ENCODE measurements at places on chromosomes 6 and 20.

DNA sequence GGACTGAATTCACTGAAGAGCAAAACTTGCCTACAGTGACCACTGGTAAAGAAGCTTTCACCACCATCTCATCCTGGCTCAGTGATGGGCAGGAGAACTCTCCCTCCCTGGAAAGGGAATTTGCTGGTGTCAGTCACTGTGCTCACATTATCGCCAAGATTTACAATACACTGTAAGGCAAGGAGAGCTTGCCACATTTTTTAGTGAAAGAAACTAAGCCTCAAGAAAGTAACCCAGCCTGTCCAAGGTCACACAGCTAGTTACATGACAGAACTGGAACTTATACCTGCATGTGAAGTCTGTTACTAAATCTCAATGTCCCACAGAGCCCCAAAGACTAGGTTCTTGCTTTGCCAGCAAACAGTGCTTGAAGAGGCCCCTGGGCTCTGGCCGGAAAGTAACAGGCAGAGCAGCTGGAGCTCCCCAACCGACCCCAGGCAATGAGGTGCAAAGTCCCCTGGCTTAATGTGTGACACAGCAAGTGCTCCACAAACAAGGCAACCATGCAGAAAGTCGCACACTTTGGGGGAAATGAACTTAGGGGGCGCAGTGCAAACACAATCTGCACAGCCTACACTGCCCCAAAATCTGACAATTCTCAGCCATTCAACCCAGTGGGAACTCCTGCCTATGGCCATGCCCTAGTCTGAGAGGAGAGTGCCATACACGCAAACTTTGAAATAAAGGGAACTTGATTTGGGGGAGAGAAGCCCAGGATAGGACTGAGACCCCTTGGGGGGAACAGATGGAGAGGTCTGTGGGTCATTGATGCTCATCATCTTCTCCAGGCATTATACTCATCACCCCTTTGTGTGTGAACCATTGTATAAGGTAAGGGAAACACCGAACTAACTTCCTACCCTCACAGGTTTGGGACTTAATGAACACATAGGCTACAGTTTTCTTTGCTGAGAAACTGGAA is 1.9 kb downstream of the BCL2L1 start:
- DNase-seq, result no peak

DNA sequence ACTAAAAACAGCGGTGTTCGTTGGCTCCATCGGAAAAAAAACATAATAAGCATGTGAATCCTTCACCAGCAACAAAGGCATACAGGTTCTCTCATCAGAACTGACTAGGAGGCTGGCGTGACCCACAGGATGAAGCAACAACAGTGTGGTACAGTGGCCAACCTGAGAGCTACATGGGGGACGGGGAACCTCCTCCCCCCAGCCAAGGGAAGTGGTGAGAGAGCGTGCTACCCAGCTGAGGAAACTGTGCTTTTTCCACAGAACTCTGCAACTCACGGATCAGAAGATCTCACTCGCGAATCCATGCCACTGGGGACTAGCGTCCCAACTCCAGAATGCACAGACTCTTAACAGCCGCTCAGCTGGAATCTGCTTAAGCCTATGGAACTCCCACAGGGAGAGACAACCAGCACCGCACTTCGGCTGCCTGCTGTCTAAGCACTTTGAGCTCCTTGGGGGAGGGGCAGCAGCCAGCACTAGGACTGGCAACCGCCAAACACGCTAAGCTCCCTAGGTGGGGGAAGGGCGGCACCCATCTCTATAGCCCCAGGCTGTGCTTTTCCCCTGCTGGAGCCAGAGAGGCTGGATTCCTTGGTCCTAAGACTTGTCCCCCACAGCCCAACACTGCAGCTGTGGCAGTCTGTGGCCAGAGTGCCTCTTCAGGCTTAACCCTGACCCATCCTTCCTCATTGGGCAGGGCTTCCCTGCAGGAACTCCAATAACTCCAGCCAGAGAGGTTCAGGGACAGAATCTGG is 538.3 kb upstream of the BTBD3 start:
- no peak for DNase-seq

GRCh38 chr6:17015551-17016381 is 86.1 kb upstream of the STMND1 start:
- DNase-seq, result peak; percentile 32

- DNase-seq, result no peak
Measured at GRCh38 chr6:120785459-120786086, 548.7 kb downstream of the TBC1D32 start.

DNA sequence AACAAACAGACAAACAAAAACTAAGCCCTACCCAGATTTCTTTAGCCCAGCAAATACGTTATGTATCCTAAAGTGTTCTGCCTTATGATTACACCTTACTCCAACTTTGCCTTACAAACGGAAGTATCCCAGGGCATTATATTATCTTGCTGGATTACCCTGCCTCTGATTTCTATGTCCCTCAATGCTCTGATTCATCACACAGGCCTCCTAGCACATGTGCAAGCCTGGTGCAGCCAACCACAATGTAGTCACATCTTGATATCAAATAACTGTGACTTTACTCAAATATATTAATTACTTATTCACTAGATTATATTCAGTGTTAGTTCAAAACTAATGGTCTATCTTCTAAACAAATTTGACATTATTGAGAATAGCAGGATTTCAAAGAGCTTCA is 598.6 kb downstream of the TBC1D32 start:
- no peak for DNase-seq

- no peak for DNase-seq
Measured at GRCh38 chr6:40804905-40805304, 217.7 kb upstream of the LRFN2 start.

DNA sequence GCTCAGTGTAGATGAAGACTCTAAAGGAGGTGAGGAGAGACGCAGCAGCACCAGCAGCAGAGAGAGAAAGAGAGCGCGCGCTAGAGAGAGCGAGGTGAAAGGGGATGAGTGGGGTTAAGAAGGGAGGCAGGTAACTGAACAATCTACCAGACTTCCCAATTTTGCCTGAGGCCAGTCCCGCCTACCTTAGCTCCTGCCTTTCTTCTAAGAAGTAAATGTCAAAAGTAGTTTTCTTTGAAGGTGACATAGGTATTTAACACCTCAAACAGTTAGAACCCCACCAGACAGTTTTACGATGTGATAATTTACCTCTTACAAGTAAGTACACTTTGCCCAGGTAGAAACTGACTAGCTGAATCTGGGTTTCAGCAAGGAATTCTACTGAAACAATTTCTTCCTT is 132.0 kb upstream of the EEF1E1 start:
- no peak for DNase-seq

DNA sequence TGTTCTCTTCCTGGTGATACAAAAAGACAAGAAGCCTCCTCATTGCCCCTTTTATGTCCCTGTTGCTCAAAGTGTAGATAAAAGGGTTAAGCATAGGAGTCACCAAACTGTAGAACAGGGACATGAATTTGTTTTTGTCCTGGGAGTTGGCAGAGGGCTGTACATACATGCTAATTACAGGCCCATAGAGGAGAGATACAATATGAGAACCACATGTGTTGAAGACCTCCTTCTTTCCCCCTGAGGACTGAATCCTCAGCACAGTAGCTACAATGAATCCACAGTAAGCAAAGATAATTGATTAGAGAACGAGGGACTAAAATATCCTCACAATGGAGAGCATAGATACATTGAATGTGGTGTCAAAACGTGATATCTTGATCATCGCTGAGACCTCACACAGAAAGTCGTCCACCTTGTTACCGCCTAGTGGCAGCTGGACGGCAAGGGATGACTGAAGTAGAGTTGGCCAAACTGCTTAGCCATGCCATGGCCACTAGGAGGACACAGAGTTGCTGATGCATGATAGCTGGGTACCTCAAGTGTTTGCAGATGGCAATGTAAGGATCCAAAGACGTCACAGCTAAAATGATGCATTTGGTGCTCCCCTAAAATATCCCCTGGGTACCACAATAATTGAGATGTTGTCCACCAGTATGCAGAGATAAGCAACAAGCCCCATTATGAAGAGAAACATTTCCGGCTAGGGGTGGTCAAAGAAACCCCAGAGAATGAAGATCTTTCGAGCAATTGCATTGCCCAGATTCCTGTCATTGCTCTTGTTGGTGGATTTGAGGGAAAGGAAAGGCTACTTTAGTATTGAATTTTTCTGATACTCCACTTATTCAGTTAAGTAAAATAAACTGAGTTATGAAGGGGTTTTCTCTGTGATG is 15.0 kb downstream of the OR2B3 start:
- DNase-seq, result peak; percentile 19

GRCh38 chr6:35017411-35018181 is 123.5 kb downstream of the TCP11 start:
- DNase-seq, result no peak

GRCh38 chr6:143677577-143677890 is 231 bp upstream of the PHACTR2 start:
- no peak for DNase-seq

- DNase-seq, result no peak
Measured at GRCh38 chr6:157264701-157265100, 58.6 kb downstream of the TMEM242 start.

DNA sequence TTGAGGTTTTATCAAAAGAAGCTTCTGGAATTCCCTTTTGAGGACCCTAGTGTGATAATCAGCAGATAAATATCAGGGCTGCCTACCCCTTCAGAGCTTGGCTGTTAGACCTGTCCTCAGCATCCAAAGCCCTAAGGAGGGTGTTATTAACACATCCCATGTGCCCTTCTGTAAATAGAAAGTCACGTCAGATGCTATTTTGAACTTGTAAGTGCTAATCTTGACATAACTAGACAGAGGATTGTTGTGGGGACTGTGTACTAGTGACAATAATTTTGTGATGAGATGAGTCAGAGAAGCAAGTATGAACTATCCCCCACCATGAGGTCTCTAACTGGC is 4.9 kb upstream of the LAMA4 start:
- no peak for DNase-seq

GRCh38 chr20:40410028-40410427 is 279.0 kb downstream of the MAFB start:
- DNase-seq, result no peak

GRCh38 chr6:127173156-127173940 is 54.9 kb downstream of the RSPO3 start:
- no peak for DNase-seq

DNA sequence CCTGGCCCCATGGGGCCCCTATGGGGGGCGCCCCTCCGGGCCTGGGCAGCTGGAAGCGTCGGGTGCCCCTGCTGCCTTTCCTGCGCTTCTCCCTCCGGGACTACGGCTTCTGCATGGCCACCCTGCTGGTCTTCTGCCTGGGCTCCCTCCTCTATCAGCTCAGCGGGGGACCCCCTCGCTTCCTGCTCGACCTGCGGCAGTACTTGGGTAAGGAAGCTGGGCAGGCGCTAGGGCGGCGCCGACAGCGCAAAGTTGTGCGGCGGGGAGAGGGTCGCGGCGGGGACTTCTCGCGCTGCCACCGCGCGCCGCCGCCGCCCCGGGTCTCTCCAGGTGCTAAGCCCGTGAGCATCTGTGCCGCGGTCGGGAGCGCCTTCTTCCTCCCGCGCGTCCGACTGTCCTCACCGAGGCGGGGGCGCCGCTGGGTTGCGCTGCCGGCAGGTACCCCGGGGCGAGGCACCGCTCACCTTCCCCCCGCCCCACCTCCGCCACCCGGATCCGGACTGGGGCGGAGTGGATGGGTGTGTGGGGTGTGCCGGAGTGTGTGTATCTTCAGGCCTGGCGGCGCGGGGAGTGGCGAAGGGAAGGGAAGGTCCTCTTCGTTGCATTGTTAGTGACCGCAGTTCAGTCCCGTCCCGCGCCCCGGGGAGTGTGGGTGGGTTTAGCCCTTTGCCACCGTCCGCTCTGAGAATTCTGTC is 788 bp downstream of the UST start:
- peak; percentile 41 for DNase-seq

GRCh38 chr6:72699159-72699558 is 77.3 kb downstream of the KCNQ5 start:
- DNase-seq, result peak; percentile 2

DNA sequence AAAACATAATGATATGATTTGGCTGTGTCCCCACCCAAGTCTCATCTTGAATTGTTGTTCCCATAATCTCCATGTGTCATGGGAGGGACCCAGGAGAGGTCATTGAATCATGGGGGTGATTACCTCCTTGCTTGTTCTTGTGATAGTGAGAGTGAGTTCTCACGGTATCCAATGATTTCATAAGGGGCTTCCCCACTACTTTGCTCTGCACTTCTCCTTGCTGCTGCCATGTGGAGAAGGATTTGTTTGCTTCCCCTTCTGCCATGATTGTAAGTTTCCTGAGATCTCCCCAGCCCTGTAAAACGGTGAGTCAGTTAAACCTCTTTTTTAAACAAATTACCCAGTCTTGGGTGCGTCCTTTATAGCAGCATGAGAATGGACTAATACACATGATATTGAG is 156.8 kb upstream of the PLCB4 start:
- peak; percentile 48 for DNase-seq

DNA sequence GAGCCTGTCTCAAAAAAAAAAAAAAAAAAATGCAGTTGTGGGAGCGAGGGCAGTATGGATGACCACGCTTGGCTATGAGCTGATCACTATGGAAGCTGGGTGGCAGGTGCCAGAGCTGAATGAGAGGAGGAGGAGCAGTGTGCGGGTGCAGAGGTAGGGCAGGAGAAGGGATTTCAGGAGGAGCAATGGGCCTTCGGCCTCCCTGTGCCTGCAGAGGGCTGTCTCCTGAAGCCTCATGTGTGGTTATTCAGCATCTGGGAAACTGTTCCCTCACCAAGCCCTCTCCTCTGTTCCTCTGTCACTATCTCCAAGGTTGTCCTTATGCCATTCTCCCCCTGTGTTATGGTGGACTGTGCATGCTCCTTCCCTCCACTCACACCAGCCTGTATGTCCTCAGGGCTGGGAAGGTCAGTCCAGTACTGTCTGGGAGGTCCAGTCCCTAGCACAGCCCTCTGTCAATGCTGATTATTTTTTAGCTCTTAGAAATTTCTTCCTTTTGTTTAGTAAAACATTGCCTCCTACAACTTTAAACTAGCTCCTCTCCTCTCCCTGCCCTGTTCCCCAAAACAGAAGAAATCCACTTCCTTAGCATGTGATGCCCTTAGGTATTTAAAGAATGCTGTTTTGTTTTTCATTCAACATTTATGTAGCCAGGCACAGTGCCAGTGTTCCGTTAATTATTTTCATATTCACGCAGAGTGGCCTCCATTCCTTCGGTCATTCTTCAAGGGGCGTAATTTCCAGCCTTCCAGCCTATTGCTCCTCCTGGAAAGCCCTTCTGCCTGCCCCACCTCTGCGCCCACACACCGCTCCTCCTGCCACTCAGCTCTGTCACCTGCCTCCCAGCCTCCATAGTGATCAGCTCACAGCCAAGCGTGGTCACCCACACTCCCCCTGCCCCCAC is 48.9 kb downstream of the CNBD2 start:
- no peak for DNase-seq

- DNase-seq, result peak; percentile 18
Measured at GRCh38 chr6:144413418-144413817, 128.3 kb downstream of the UTRN start.

DNA sequence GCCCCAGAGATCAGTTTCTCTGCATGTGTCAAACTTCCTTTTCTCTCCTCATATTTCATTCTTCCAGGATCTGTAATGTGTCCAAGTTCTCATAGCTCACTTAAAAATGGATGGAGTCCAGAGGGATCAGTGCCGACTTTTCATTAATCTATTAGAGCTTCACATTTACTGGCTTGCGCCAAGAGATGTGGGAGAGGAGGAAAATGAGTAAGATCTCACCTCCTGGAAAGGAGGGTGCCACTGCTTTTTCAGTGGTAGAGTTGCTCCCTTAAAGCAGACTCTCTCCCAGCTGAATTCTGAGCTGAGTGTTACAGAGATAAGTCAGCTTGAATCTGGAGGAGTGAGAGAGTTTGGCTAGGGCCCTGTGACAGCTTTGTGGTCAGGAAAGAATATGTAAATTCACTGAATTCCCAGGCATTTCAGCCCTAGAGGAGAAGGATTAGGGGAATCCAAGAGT is 175.9 kb downstream of the SOX4 start:
- DNase-seq, result no peak

- DNase-seq, result no peak
Measured at GRCh38 chr6:137490961-137491360, 3.2 kb downstream of the OLIG3 start.

Measured in suppressor macrophage treated with lipopolysaccharide for 4 hours (primary cell).